ENCODE measurements at places on chromosomes 6 and 20.

DNA sequence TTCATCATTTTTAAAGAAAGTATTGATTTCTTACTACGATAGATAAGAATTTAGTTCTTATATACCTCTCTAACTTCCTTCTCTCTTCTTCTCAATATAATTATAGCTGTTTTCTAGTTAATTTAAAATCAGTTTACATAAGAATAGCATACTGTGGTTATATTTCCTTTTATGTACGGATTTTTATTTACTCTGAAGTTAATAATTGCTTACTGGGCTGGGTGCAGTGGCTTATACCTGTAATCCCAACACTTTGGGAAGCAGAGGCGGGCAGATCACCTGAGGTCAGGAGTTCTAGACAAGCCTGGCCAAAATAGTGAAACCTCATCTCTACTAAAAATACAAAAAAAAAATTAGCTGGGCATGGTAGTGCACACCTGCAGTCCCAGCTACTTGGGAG, 9.7 kb downstream of the ACSS2 start:
- no peak for DNase-seq

- DNase-seq, result no peak
Measured at GRCh38 chr20:3383878-3384495, 23.5 kb downstream of the DNAAF9 start.

- DNase-seq, result no peak
Measured at GRCh38 chr20:5073660-5074231, 46.0 kb downstream of the PCNA start.

DNA sequence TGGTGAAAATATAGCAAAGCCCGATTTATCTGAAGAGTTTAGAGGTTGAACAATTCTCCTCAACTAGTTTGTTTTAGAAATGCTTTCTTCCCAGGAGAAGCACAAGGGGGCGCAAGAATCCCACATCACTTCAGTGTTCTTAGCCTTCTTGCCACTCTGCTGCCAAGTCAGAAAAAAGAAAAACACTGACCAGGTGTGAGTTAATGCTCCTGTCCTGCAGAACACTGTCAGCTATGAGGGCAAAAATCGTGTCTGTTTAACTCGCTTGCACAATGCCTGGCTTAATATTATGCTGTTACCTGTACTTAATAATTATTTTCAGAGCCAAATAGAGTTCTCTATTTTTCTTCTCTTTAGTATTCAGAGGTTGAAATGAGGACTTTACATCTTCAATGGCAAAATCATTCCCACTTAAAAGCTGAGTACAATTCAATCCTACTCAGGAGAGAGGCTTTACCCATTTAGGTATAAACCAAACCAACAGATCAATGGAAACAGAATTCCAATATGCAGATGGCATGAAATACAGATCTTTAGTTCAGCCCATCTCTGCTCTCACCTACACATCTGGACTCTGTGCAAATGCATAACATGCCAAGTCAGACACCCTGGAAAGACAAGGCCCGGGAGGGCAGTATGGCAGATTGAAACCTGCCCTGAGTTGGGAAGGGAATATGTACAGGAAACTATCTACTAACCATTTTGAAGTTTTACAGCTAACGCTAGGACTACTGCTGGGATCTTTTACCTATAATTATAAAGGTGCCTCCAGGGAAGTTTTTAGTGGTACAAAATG, 71.4 kb upstream of the TULP1 start:
- no peak for DNase-seq

DNA sequence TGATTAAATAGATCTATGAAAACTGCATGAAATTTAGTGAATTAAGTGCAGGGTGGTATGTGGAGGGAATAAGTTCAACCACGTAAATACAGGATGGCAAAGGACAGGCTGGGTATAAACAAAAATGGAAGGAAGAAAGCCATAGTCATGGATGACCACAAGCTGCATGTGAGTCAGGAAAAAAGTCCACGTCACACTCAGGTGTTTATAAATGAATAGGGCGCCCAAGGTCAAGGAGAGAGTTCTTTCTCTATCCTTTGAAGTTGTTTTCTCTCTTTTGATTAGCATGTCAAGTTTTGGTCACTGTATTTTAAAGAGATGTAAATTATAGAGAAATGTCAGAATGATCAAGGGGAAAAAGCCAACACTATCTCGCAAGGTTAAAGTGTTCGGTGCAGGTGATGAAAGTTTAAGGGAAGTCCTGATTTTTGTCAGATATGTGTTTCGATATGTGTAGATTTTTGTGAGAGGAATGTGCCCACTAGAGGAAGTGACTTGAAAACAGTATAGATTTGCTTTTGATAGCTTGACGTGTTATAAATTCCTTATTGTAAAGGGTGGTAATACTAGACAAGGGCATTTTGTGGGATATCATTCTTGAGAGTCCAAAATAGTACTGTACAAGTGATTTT, 58.7 kb downstream of the MAP3K4 start:
- DNase-seq, result no peak

GRCh38 chr6:35663447-35664235, 25.1 kb downstream of the FKBP5 start:
- DNase-seq, result no peak

DNA sequence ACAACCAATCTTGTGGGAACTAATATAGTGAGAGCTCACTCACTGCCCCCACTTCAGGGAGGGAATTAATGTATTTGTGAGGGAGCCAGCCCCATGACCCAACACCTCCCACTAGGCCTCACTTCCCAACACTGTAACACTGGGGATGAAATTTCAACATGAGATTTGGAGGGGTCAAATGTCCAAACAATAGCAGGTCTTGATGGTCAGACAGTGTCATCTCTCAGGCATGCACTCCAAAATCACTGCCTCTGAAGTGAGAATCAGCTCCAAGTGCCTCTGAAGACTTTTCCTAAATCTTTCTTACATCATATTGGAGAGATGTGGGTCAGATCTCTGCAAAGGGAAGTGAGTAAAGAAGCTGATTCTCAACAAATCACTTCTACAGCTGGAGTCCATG, 13.8 kb upstream of the SAYSD1 start:
- DNase-seq, result no peak

- DNase-seq, result no peak
Measured at GRCh38 chr20:43762911-43763310, 36.1 kb upstream of the GTSF1L start.

DNA sequence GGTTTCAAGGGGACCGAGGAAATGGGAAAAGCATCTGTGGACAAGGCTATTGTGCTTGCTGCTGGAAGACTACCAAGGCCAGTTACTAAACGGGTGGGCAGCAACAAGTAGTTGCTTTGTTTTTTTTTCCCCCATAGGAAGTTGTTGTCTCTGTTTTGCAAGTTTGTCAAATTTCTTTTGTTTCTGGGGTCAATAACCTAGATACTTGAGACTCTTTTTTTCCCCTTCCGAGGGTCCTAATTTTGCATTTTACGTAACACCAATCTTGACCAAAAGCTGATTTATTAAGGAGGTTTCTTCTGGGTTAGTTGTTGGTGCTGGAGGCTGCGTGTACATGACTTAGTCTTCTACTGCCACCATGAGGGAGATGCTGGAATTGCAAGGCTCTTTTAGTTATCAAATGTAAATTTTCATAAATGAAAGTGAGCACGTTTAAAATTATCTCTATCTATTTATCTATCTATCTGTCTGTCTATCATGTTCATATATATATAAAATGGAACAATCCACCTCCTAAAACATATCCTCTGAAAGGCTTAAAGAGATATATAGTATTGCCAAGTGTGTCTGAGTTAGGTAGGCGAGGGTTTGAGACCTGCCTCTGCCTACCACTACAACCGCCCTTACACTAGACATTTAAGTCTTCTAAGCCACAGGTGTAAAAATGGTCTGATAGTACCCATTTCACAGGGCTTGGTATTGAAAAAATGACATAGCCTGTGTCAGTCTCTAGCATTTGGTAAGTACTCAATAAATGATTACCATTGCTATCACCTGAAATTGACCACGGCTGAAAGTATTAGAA, 60.2 kb downstream of the GCLC start:
- no peak for DNase-seq

Data from coronary artery (tissue), 2 donors.